ENCODE measurements at places on chromosomes 6 and 20.

DNA sequence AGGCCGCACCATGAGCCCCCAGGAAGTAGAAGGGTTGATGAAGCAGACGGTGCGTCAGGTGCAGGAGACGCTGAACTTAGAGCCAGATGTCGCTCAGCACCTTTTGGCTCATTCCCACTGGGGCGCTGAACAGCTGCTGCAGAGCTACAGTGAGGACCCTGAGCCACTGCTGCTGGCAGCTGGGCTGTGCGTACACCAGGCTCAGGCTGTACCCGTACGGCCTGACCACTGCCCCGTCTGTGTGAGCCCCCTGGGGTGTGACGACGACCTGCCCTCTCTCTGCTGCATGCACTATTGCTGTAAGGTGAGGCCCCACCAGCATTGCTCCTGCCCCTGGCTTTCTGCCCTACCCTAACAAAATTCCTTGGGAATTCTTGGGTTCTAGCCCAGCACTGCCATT, 13.1 kb downstream of the DNPH1 start:
- no peak for DNase-seq

- DNase-seq = no peak
Observed at GRCh38 chr20:15992564-15992963, 580.7 kb downstream of the KIF16B start.

DNA sequence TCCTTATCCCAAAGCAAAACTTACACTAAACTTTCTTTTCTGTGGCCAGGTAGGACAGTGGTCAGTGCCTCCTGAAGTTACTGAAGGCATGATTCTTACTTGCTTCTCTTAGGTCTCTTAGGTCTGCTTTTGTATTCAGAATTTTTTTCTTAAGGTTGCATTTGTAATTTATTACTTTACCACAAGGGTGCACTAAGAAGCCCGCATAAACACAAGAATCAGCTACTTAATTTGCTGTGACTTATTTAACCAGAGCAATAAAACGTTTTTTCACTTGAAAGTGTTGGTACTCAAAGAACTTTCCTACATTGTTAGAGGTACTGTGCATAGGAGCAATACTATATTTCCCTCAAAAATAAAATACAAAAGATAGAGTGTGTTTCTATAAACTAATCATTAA, 75.4 kb upstream of the LAMA2 start:
- no peak for DNase-seq

GRCh38 chr20:24804481-24805206, 144.4 kb upstream of the CST7 start:
- no peak for DNase-seq

DNA sequence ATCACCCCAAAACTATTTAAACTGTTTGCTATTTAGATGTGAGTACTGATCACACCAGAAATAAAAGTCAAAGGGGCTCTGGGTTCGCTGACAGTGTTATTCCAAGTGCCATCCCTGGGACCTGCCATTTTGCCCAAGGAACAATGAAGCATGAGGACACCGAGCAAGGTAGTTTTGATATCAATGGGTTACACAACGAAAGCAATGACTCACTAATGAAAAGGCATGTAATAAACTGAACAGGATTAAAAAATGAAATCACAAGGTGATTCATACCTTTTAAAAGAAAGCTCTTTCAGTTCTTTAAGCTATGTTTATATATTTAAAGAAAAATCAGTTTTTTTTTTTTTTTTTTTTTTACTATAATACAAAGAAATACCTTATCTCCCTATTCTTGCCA, 102.0 kb downstream of the HS3ST5 start:
- no peak for DNase-seq

DNA sequence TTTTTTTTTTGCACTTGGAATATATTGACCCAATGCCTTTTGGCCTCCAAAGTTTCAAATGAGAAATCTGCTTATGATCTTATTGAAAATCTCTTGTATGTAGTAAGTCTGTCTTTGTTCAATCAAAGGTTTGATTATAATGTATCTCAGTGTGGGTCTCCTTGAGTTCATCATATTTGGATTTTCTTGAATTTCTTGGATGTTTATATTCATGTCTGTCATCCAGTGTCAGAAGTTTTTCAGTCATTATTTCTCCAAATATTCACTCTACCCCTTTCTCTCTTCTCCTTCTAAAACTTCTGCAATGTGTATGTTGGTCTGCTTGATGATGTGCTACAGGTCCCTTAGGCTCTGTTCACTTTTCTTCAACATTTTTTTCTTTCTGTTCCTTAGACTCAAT, 95.9 kb upstream of the PTPRK start:
- DNase-seq = no peak

DNA sequence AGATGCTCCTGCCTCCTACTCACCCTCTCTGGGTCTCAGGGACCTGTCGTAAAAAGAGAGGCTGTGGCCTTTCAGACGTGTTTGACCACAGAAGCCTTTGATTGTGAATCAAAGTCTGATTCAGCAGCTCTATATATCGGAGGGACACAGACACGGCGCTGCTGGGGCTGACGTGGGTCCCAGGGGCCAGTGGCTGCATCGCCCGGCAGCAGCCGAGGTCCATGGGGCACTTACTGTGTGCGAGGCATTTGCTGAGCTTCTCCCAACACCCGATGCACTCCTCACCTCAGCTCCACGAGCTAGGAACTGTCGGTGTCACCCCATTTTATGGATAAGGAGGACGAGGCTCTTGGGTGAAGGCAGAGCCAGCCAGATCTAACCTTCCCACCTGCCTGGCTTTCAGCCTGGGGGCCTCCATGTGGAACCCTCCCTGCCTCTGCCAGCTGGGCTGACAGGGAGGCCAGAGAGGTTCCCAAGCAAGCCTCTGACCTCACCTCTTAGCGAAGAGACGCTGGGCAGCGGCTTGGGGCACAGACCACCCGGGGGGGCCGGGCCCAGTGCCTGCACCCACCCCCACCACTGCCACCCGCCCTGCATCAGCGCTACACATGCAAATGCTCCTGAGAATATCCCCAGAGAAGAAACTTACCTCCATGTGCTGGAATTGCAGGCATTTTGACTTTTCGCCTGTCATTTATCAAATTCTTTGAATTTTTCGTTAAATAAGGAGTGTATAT, 19.9 kb downstream of the PMEPA1 start:
- DNase-seq = no peak

DNA sequence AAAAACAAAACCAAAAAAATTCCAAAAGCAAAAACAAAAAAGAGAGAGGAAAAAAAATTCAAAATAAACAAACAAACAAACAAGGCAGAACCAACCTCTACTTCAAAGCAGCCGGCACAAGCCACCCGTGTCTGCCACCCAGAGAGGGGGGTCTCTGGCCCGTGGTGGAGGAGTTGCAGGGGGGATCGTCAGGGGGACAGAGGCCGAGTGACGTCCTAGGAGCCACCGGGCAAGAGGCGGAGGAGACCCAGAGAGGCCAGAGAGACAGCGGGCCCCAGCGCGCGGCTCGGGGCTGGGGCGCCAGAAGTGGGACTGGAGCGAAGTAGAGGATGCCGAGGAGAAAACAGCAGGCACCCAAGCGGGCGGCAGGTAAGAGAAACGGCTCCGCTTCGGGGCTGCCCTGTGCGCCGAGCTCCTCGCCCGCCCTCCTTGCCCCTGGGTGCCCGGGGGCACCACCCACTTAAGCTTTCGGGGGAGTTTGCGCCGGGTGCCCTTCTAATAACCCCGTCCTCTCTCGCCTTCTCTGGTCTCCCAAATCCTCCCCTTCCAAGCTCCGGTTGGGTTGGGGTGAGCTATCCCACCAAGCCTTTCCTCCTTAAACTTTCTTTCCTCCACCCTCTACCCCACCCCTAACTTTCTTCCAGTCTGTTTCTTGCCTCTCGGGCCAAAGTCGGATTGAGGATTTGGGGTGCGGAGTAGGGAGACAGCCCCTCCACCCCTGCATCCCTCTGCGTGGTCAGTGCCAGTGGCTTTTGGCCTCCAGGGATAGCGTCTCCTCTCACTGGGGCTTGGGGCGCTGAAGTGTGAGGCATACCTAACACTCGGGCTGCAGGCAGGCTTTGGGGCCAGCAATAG, 1.0 kb downstream of the TSHZ2 start:
- peak; percentile 14 for DNase-seq

- DNase-seq = no peak
Observed at GRCh38 chr6:53906842-53907241, 112.0 kb downstream of the LRRC1 start.

GRCh38 chr20:42610070-42610469, 579.6 kb downstream of the PTPRT start:
- no peak for DNase-seq

GRCh38 chr6:22896696-22897095, 327.3 kb downstream of the HDGFL1 start:
- no peak for DNase-seq

GRCh38 chr6:24520929-24521546, 26.3 kb downstream of the ALDH5A1 start:
- peak; percentile 40 for DNase-seq

GRCh38 chr6:18210707-18211106, 53.6 kb downstream of the DEK start:
- no peak for DNase-seq

GRCh38 chr6:150830439-150831165, 34.9 kb upstream of the MTHFD1L start:
- DNase-seq = no peak

DNA sequence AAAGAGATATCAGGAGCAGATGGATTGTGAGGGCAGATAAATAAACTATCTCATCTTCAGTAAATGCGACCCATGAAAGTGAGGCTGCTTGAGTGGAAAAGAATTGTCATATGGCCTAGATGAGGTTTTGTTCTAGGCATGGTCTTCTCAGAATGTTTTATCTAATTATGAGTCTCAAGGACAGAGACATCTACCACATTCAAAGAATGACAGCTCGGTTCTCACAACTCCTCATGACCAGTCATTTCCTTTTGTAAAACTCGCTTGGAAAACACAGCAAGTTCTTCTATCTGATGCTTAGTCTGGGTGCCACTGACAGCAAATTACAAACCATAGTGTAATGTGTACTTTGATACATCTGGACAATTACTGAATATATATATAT, 140.5 kb downstream of the CCDC170 start:
- DNase-seq = no peak

GRCh38 chr6:48951917-48952316, 511.1 kb downstream of the MMUT start:
- DNase-seq = no peak

- DNase-seq = no peak
Observed at GRCh38 chr6:79874531-79875134, 72.7 kb downstream of the ELOVL4 start.

DNA sequence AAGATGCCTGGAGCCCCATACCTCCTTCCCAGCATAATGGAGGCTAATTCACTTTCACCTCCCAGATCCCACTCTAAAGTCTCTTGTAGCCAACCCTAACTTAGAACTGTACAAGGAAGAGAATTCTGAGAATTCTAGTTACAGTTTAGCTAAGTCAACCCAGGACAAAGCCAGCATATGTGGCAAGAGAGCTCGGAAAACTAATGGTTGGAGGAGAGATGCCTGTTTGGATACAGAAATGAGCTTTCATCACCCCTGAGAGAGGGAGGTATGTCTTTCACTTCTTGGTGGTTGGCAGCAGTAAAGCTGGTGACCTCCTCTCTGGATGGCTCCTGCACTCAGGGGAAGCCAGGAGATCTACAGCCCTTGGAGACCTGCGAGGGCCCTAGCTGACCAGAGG, 252.6 kb upstream of the SUPT3H start:
- no peak for DNase-seq

DNA sequence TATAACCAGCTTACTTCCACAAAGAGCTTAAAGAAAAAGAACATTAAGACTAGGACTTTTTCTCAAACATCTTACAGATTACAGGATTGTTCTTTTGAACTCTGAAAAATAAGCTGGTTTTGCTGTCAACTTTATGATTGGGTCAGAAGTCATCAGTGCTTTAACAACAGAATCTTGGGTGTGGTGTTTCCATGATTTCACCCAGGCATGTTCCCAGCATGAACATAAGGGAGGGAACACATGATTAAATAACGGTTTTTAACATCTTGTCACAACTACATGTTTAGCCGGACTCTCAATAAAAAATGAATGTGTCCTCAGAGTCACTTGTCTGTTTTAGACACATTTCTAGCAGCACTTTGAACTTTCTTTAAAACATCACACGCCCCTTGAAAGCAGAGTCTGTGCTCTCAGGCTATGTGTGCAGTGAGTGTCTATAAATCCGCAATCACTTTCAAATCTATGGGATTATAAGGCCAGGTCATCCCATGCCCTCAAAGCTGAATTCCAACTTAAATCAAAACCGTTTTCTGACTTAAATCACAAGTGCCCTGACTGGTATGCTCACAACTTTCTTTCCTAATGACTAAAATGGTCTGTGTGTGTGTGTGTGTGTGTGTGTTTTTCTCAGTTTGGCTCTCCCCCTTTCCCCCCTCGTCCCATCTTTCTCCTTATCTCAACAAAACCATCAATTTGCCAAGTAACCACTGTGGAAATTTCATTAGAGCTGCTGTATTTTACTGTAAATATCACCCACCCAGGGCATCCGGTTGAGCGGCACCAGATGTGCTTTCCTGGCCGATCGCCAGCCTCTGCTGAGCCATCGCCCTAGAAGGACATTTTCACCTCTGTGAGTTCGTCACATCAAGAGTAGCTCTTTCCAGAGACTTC, 216.8 kb upstream of the DTNBP1 start:
- peak; percentile 86 for DNase-seq

DNA sequence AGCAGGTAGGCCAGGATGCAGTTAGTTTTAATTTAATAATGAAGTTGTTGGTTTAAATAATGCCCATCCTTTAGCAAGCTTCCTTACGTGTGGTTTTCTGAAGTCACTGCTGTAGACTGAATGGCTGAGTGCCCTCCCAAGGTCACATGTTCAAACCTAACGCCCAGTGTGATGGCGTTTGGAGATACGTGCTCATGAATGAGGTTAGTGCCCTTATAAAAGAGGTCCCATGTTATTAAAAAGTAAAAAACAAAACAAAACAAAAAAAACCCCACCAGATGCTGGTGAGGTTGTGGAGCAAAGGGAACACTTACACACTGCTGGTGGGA, 16.3 kb downstream of the LRP11 start:
- no peak for DNase-seq

- DNase-seq = no peak
Observed at GRCh38 chr20:40293740-40294139, 395.3 kb downstream of the MAFB start.

GRCh38 chr6:105748737-105749161, 337.4 kb upstream of the PRDM1 start:
- DNase-seq = no peak

DNA sequence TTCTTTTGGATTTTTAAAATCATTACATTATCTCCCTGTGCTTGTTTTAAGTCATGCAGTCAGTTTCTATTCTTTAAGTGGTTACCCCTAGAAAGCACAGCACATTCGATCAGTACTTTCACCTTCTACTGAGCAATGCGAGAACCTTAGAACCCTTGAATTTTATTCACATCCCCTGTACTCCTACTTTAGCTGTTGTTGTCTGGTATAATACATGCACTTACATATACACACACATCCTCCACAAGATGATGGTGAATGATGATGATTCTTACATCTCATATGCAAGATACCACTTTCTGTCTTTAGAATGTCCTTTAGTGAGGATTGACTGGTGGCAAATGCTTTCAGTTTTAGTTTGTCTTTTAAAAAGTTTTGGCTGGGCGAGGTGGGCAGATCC, 5.7 kb downstream of the CDC40 start:
- DNase-seq = no peak

- no peak for DNase-seq
Observed at GRCh38 chr20:24060851-24061590, 72.4 kb upstream of the GGTLC1 start.
